Testis (tissue), 5 donors: ENCODE measurements at places on chromosomes 3 and 15. TPM values are rescaled to one million over a fixed set of nuclear protein-coding genes. Genes with fewer than 3 reads are reported as not detected.
A peak's percentile ranks its signal among the peaks of the same experiment; 100 is the strongest.

The CAPN7 gene
- total RNA-seq = 94.7 TPM

- H3K4me1 ChIP-seq = peaks cover 75% of the 10 kb centered on the region
- H3K36me3 ChIP-seq = no peaks in the 10 kb centered on the region
- peak overlapping the region; percentile 59 for H3K27ac ChIP-seq
- H3K27me3 ChIP-seq = no peaks in the 10 kb centered on the region
- no peak for DNase-seq
These were observed 1.4 kb upstream of the SLC51A start for GRCh38 chr3:196214783-196215441.

DNA sequence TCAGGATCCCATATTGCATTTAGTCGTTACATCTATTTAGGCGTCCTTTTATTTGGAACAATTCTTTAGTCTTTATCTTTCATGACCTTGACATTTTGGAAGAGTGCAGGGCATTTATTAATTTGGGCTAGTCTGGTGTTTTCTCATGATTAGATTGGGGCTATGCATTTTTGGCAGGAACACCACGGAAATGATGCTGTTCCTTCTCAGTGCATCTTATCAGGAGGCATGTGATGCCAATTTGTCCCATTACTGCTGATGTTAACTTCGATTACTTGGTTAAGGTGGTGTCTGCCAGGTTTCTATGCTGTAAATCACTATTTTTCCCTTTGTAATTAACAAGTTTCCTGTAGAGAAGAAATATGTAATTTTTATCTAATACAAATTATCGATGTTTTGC lies 18.1 kb upstream of the VWA5B2 start:
- no peaks in the 10 kb centered on the region for H3K36me3 ChIP-seq
- H3K27ac ChIP-seq = no peak overlapping the region

GRCh38 chr15:52186651-52187486 lies 4.3 kb downstream of the GNB5 start:
- no peak overlapping the region for H3K4me3 ChIP-seq
- peaks cover 42% of the 10 kb centered on the region for H3K4me1 ChIP-seq
- H3K27me3 ChIP-seq = no peaks in the 10 kb centered on the region
- peak; percentile 69 for DNase-seq
- H3K27ac ChIP-seq = peak overlapping the region; percentile 61

DNA sequence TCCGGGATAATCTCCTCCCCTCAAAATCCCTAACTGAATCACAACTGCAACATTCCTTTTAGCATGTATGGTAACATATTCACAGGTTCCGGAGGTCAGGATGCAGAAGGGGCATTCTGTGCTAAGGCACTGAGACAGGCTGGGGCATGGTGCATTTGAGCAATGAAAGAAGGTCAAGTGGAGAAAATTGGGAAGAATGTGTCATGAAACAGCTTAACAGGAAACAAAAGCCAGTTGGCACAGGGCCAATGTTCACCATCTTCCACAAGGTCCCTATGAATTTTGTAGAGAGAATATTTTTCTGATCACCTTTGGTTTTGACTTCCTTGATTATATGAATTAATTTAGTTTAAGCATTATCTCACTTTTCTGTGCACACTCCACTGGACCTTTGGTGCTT lies 587.7 kb upstream of the NR2F2 start:
- H3K4me3 ChIP-seq = no peak overlapping the region
- no peaks in the 10 kb centered on the region for H3K36me3 ChIP-seq
- H3K27ac ChIP-seq = no peak overlapping the region

DNA sequence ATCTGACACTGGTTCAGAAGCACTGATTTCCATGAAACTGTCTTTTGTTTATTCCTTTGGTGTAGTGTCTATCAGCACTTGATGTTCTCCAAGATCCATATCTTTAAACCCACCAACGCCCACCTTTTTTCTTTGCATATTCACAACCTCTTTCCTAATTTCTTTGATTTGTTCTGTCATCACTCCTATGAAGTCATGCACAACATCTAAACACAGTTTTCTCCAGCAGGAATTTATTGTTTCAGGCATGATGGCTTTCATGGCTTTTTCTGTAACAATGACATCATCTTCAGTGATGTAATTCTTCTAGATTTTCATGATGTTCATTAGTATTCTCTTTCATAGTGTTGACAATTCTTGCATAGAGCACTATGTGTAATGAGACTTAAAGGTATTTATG lies 219.6 kb upstream of the POU1F1 start:
- H3K27ac ChIP-seq = no peak overlapping the region
- no peaks in the 10 kb centered on the region for H3K27me3 ChIP-seq
- H3K4me1 ChIP-seq = no peaks in the 10 kb centered on the region
- no peak overlapping the region for H3K4me3 ChIP-seq

DNA sequence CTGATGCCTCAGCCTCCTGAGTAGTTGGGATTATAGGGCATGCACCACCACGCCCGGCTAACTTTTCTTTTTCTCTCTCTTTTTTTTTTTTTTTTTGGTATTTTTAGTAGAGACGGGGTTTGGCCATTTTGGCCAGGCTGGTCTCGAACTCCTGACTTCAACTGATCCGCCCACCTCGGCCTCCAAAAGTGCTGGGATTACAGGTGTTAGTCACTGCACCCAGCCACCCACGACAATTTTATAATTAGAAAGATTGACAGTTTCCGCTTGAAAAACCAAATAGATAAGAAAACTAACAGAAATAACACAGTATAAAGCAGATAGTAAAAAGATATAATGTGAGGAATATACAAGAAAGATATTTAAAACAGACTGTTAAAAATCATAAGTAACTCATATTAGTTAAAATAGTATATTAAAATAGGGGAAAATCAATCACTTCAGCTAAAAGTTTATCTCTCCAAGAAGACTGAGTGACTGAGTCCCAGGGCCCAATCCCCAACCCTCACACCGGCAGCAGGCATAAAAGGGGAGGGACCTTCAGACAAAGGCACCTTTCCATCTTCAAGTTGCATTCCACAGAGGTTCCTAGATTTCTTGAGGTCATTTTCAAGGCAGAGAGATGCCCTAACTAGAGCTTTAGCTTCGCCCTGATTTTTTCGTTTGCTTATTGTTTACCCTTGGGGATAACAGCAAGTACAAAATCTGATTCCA lies 1.4 kb upstream of the WHAMM start:
- no peaks in the 10 kb centered on the region for H3K4me1 ChIP-seq
- DNase-seq = no peak
- H3K27me3 ChIP-seq = no peaks in the 10 kb centered on the region
- no peak overlapping the region for H3K27ac ChIP-seq
- H3K36me3 ChIP-seq = no peaks in the 10 kb centered on the region

The OR5K4 gene
- total RNA-seq = not detected

The DNAH12 gene
- total RNA-seq = 11.3 TPM

The GPR62 gene
- total RNA-seq = 0.39 TPM

DNA sequence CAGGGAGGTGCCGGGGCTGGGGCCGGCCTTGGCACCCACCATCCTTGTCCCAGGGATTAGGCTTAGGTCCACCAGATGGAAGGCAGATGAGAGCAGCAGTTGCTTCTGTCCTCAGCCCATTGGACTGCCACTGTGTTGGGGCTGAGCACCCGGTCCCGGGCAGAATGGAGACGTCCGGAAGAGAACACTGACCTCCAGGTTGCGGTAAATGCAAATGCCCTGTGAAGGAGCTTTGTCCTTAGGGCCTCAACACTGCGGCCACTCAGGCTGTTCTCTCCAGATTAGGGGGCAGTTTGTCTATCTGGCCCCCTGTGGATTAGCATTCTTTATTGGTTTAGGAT lies at the start of gene SERINC4:
Gene SERINC4, minus strand, starts transcription at position 276 of the 341 bp plus-strand sequence. Its CDS starts 234 bp downstream, at position 42.
- H3K4me3 ChIP-seq = peak within 1 kb of the TSS; percentile 69
- no peaks in the 10 kb centered on the region for H3K36me3 ChIP-seq
- DNase-seq = no peak
- no peaks in the 10 kb centered on the region for H3K27me3 ChIP-seq

GRCh38 chr15:66908744-66909095 lies 156.7 kb upstream of the SMAD3 start:
- no peaks in the 10 kb centered on the region for H3K36me3 ChIP-seq
- H3K4me1 ChIP-seq = no peaks in the 10 kb centered on the region
- H3K27ac ChIP-seq = no peak overlapping the region
- H3K27me3 ChIP-seq = no peaks in the 10 kb centered on the region
- DNase-seq = no peak
- no peak overlapping the region for H3K4me3 ChIP-seq

The ERC2 gene
- total RNA-seq = 5.9 TPM

- no peak overlapping the region for H3K4me3 ChIP-seq
- no peaks in the 10 kb centered on the region for H3K27me3 ChIP-seq
- no peak for DNase-seq
- H3K27ac ChIP-seq = no peak overlapping the region
These were observed 118.4 kb upstream of the TP63 start for GRCh38 chr3:189512821-189513220.
